ENCODE measurements at places on chromosomes 12 and 14. TPM values are rescaled to one million over a fixed set of nuclear protein-coding genes. Genes with fewer than 3 reads are reported as not detected.

GRCh38 chr14:49306152-49306751, 279.9 kb downstream of the RPS29 start:
- DNase-seq = no peak

- no peak for DNase-seq
These were observed 137.8 kb downstream of the TTC7B start for GRCh38 chr14:90678420-90678819.

DNA sequence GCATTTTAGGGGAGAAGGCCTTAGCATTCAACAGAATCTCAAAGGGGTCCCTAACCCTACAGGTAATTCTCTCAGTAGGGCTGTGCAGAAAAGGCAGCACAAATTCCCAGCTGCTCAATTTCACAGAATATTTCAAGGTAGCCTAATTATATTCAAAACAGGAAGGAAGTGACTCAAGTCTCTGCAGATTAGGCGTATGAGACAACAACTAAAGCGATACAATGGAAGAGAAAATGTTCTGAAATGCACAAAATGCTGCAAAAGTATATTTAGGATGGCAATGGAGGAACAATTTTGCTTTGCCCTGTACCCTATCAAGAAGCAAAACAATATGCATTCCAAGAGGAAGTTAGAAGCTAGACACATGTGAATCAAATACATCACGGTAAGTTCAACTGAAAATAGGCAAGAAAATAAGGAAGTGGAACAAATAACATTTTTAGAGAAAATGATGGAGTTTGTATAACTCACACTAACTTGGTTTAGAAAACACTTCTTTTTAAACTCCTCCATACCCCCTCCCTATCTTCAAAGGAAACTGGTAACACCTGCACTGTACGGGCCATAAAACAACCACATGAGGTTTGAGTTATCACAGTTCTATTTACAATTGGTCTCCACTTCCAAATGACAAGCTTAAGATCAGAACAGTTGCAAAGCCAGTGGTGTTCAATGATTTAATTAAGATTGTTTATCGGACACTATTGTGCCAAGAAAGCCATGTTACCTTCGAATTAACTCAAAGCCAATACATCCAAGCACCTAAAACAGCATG, 1.6 kb downstream of the GIT2 start:
- DNase-seq = no peak

IGF1 gene
- 44.0 TPM for total RNA-seq

GPR84 gene
- 2.3 TPM for total RNA-seq

POTEM gene
- not detected for total RNA-seq
